Inflammatory macrophage (primary cell): ENCODE measurements at places on chromosomes 7 and 10.

GRCh38 chr7:27203365-27203953 lies 3.6 kb upstream of the HOXA13 start:
- no peak for DNase-seq

DNA sequence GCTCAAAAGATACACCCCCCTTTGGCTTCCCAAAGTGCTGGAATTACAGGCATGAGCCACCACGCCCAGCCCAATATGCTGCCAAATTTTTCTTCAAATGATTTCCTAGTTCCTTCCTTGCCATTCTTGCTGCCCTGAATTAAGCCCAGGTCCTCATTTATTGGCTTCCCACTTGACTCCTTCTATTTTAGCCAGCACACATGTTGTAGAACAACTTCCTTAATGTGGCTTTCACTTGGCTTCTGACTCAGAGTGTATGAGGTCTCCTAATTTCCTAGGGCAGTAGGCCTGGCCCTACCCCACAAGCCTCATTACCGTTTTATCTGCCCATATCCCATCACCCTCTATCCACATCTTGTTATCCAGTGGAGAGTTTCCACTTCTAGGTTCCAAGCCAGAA lies 21.8 kb upstream of the HIPK2 start:
- DNase-seq: peak; percentile 74

- no peak for DNase-seq
These were observed 10.4 kb upstream of the GPR26 start for GRCh38 chr10:123655751-123656150.

DNA sequence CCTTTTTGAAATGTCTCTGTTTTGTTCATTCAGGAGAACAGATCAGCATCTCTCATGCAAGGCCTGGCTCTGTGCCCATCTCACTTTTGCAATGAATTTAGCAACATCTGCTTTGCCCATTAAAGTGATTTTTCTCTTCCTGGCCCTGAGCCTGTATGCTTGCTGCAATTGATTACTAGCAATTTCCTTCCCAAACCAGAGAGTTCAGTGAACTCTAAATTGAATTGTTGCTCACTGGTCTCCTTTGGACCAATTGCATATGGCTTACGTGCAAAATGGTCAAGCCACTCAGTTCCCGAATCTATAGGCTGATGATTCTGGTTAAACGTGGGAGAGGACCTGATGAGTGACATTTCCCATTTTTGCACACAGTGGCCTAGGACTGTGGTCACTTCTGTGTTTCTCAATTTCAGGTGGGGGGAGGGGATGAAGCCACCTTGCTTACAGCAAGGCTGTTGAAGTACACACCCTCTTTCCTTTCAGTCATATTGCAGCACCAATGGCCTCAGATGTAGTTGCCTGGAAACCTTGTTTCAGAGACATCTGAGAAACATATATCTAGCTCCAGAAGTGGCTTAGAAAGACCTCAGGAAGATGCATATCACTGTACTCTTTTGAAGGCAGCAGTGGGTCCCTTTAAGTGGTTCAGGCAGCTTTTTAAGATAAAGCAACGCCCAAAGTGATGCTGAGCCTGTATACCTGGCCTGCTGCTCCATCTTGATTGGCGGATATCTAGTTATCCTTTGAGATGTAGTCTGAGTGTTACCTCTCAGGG lies 201.4 kb downstream of the PTEN start:
- peak; percentile 91 for DNase-seq

DNA sequence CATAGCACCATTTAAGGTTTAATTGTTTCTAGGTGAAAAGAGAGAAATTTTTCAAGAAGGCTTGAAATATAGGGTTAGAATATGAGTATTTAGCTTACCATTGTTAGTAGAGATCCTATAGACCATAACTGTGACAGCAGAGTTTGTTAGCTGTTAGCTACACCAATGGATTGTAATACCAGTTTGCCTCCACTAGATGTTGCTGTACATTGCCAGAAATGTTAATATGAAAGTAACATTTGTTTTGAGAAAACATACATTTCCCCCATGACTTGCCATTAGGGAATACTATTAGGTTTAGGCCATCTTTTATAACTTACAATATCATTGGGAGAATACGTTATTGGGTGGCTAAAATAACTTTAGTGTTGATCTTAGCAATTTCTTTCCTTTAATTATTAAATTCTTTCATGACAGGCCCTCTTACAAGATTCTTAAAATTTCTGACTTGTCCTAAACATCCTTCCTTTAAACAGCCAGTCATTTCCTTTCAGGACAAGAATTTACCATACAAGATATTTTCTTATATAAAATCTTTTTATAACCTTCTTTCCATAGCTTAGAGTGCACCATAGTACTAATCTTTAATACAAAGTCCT lies 39.5 kb downstream of the ZNF117 start:
- DNase-seq: peak; percentile 49

DNA sequence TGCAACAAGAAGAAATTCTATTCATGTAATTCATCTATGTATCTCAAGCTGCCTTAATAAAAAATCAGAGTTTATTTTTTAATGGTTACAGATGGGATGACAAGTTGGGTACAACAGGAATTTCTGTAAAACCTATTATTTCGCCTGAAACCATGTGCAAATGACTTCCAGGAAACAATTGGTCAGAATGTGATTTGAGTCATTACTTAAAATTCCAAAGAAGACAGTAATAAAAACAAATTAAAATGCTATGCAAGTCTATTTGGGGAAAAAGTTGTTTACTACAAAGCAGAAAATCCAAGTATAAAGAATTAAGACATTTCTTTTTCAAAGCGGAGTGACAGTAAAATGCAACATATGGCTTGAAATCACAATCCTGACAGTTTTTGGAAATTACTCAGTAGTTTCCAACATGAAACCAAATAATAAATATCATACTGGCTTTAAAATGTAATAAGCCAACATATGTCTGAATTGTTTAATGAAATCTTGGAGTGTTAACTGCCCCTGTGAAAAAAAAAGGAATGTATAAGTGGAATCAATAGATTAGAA lies 41.5 kb upstream of the SEMA3C start:
- DNase-seq: no peak

DNA sequence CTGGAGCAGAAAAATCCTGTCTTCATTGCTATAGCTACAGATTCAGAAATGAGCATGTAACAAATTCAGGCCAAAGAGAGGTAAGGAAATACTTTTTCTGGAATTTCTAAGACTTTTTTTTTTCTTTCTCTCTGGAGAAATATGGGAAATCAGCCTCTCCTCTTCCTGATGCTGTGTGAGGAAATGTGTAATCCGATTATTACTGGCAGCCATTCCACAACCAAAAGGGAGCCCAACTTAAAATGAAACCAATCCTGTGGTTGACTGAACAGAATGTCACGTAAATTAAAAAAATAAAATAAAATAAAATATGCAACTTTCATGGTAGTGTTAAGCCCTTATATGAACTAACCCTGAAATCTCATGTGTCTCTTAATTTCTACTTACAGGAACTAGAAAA lies 10.7 kb upstream of the POT1 start:
- no peak for DNase-seq

- DNase-seq: no peak
These were observed 520.0 kb downstream of the NRG3 start for GRCh38 chr10:82394987-82395386.

GRCh38 chr7:47577321-47577919 lies 4.5 kb downstream of the TNS3 start:
- peak; percentile 22 for DNase-seq

DNA sequence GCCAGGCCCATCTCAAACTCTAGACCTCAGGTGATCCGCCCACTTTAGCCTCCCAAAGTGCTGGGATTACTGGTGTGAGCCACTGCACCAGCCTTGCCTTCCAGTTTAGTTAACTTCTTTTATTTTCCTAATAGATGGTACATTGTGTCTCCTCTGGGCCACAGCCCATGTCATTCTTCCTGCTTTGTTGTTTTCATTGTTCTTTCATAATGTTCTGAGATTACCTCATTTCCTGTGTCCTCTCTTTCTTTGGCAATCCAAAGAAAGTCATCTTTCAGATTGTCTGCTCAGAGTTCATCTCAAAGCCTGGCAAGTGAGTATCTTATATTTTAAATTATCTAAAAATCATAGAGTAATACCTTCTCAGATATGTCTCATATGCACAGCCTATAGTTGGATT lies at the start of gene OLAH:
Gene OLAH (plus strand): TSS at position 270 of the 400 bp plus-strand sequence. CDS start 3,346 bp downstream, outside the sequence.
- DNase-seq: peak; percentile 19

DNA sequence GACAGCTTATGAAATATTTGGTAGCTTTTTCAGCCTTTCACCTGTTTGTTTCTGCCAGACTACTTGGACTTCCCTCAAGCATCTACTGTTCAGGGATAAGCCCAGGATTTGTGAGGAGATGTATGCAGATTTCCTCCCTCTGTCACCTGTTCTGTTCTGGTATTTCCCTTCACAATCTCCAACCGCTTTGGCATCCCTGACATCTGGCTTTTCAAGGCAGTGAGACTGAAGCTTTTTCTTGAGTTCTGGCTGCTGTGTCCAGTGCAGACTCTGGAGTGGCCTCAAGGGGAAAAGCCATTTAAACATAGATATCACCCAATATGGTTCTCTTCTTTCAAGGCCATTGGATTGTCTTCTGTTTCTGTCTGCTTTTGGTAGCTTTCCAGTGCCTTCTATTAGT lies 369.7 kb downstream of the LRMDA start:
- DNase-seq: no peak

- no peak for DNase-seq
These were observed 34.9 kb downstream of the COA1 start for GRCh38 chr7:43694399-43694748.

GRCh38 chr7:55109404-55110167 lies 90.8 kb downstream of the EGFR start:
- DNase-seq: no peak

- DNase-seq: peak; percentile 95
These were observed 50.9 kb downstream of the INPP5A start for GRCh38 chr10:132588301-132589013.

DNA sequence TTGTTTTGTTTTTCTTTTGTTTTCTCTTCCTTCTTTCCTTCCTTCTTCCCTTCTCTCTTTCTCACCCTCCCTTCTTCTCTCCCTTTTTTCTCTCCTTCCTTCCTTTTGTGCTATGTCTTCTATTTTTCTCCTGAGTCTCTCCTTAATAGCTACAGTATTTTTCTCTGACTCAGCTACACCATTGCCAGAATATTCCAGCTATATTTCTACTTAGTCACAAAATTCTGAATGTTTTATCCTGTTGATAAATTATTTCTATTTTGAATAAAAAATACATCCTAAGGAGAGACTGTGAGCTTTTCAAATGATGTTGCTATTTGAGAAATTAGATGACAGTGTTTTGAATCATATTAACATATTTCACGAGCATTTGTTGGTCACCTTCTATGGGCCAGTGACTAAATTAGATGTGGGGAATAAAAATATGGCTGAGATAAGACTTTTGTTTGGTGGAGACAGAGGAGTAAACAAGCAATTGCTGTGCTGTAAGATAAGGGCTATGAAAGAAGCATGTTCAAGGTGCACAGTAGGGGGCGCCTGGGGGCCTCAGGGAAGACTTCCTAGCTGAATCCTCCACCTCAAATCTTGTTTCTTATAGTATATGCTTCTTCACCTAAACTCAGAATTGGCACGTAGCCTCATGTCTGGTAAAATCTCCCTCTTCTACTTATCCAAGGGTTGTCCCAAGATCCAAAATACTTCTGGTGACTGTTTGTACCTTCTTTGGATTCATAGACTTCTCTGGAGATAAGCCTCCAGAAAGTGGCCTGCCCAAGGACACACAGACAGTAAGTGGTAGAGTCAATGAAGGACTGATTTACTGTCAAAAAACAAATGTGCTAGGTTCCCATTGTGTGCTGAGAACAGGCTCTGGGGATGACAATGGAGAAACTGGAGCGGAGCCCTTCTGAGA lies 115.5 kb upstream of the CREB5 start:
- DNase-seq: peak; percentile 13

- no peak for DNase-seq
These were observed 1260.2 kb upstream of the SORCS1 start for GRCh38 chr10:108424656-108425055.

DNA sequence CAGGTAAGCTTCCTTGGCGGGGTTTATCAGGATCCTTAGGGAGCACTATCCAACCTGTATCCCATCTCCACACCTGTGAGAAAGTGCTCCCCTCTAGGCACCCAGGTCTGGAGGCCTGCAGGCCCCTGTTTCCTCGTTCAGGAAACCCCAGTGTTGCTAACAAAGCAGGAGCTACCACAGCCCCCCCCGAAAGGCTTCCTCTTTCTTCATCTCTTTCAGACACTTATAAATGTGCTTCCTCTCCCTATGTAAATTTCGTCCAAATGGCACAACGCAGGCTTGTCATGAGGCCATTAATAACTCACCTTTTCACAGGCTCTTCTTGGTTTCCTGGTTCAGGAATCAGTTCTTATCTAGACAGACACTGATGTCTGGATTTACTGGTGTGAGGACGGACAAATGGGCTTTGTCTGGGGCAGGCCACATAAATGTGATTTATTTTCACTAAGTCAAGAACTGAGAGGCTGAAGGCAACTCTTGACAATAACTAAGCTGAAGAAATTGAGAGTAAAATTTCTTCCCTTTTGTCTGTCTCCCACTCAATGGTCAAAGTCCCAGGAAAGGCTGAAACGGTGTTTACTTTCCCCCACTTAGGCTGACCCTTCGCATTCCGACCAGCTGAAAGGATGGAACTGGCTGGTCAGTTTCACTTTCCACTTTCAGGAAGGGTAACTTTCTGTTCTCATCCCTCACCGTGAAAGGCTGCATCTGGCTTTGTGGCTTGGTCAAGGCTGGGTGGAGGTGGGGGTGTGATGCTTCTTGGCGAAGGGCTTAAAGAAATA lies 46.8 kb downstream of the PIK3AP1 start:
- peak; percentile 84 for DNase-seq

DNA sequence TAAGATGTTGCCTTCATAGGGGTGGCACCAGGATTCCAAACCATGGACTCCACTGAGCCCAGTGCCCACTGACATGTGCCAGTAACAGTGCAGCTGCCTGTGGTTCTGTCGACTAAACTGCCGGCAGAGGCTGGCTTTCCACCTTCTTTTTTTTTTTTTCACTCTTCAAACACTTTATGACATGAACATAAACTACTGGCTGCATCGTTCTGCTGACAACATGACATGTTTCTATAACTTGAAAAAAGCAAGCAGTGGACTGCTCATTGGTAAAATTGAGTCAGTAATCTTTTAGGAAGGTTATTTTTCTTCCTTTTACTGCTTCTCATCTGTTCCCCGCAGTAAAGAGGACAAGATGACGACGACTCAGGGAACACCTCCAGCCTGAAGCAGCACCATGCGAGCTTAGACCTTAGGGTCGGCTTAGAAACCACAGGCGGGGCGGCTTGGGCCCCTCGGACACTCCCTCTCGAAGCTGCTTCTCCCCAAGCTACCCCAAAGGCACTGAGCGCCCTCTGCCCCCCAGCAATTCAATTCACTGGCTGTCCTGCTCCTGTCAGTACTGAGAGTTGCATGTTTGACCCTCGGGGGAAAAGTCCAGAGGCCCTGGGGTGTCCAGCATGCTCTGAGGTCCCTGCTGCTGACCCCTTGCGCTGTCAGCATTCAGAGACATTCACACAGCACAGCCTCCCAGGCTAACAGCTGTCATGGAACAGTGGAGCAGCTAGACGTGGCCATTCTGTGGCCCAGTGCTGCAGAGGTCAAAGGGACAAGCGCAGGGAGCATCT lies 112.5 kb downstream of the EGFR start:
- no peak for DNase-seq

GRCh38 chr7:131252976-131253375 lies 74.7 kb upstream of the MKLN1 start:
- no peak for DNase-seq
